ENCODE measurements at places on chromosomes 3 and 15.

- DNase-seq: no peak
These were observed 9.8 kb downstream of the FXR1 start for GRCh38 chr3:180922242-180922641.

- no peak for DNase-seq
These were observed 1.3 kb downstream of the CILP start for GRCh38 chr15:65209701-65210643.

- no peak for DNase-seq
These were observed 12.9 kb downstream of the VPS18 start for GRCh38 chr15:40906991-40907802.

DNA sequence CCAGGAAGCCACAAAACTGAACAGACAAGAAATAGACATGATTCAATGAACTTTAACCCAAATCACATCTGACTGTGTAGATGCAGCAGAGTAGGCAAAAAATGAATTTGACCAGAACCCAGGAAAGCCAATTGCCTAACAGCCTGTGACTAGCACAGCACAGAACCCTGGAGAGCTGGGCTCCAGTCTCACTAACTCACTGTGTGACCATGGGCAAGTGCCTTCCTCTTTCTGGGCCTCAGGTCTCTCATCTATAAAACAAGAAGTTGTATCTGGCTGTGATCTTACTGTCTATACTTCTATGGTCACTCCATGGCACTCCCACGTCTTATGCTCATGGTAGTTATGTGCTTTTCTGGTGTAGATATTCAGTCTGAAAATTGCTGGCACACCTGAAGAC is 48.1 kb upstream of the USP3 start:
- DNase-seq: no peak

- no peak for DNase-seq
These were observed 11.2 kb downstream of the ISLR2 start for GRCh38 chr15:74141591-74141990.

- no peak for DNase-seq
These were observed 105.0 kb upstream of the HACD2 start for GRCh38 chr3:123689831-123690230.

GRCh38 chr15:99103279-99103678 is 1.6 kb upstream of the SYNM start:
- DNase-seq: no peak

GRCh38 chr3:94307588-94307987 is 244.7 kb downstream of the NSUN3 start:
- no peak for DNase-seq

GRCh38 chr3:37024820-37025405 is 31.6 kb downstream of the MLH1 start:
- no peak for DNase-seq

GRCh38 chr3:171157286-171157685 is 130.8 kb upstream of the SLC2A2 start:
- no peak for DNase-seq

DNA sequence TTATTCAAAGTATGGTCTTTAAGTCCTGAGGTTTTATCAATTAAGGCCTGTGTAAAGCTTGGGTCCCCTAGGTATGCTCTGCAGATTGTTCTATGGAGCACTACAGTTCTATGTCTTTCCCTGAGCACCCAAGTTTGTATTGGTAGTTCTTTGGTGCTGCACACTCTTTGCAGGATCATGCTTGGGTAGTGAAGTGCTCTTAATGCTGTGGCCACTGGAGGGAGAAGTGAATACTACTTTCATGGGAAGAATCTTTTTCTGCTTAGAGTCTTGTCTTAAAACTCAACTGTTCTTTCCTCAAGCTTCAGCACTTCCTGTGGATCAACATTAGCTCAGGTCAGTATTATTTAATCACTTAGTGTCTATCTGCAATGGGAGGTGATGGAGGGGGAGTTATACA is 93.6 kb upstream of the CFAP20DC start:
- no peak for DNase-seq

- DNase-seq: no peak
These were observed 21.9 kb downstream of the ABTB1 start for GRCh38 chr3:127694467-127695215.

DNA sequence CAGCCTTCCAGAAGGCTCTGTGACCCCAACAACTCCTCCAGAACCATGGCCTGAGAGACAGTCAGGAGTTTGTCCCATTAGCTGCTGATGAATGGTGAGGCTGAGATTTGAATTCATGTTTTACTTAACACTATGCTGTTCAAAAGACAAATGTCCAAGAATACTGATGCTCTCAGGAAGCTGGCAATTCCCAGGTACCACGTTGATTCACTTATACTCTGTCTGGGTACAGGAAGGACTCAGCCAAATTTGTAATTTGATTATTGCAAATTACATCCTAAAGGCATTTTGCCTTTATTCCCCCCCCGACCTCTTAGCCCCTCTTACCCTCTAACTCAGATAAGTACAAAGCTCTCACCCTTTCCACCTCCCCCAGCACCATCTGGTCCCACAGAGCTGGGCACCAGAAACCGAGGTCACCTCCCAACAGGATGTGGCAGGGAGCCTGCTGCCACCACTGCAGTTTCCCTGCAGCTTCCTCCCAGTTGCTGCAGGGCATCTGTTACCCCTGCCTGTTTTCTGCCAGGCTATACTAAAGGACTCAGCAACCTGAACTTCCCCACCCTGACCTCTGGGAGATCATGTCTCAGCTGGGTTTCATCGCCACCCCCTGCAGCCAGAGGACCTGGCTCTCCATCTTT is 33.6 kb downstream of the EAF1 start:
- no peak for DNase-seq

- DNase-seq: no peak
These were observed 195.9 kb downstream of the EPHB1 start for GRCh38 chr3:134991003-134991402.

DNA sequence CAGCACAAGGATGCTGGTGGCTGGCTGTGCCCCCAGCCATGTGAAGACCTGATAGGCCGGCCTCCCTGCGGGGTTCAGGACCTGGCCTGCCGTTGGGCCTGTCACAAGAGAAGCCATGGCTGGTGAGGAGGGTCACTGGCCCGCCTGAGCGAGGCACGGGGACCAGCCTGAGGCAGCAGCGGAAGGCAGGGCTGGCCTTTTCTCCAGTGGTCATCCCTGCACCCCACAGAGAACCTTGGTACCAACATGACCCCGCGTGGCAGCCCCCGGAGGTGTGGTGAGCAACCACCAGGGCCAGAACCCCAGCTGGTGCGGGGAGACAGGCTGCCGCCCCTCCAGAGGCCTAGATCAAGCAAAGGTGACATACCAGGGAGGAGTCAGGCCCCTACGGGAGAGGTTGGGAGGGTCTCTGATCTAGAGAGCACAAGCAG is 134.1 kb upstream of the MEF2A start:
- DNase-seq: no peak

- no peak for DNase-seq
These were observed 32.5 kb upstream of the CHRNB4 start for GRCh38 chr15:78673476-78673875.

DNA sequence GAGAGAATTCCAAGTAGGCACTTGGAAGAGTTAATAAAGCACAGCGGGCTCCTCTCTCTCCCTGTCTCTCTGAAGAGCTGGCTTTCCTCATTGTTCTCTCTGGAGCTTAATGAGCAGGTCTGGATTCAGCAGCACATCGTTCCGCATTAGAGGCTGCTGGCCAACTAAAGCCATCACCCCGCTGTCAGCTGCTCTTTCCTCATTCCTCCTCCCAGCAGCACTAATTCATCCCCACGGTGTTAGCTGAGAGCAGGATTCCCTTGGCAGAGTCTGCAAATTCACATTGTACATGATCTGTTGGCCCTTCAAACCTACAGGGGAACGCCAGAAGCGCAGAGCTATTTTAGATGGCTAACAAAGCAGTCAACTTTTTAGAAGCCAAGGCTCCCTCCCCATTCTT is 44.2 kb downstream of the SGO1 start:
- DNase-seq: no peak

- DNase-seq: peak; percentile 40
These were observed at the start of gene NME9 for GRCh38 chr3:138329127-138329983. TSS of gene NME9 (minus strand) at chr3:138329851. CDS start at chr3:138329335, 516 bp downstream.

GRCh38 chr3:24843955-24844354 is 349.3 kb upstream of the THRB start:
- no peak for DNase-seq

- no peak for DNase-seq
These were observed 136.3 kb downstream of the TMCO5A start for GRCh38 chr15:38070778-38071177.

- DNase-seq: no peak
These were observed 59.5 kb upstream of the PLXNA1 start for GRCh38 chr3:126923423-126923822.

- DNase-seq: no peak
These were observed 43.8 kb downstream of the ALDH1L1 start for GRCh38 chr3:126136428-126137220.

- no peak for DNase-seq
These were observed 25.2 kb downstream of the LRRK1 start for GRCh38 chr15:100944244-100944895.

GRCh38 chr15:75197062-75197630 is 4.5 kb upstream of the C15orf39 start:
- DNase-seq: no peak

DNA sequence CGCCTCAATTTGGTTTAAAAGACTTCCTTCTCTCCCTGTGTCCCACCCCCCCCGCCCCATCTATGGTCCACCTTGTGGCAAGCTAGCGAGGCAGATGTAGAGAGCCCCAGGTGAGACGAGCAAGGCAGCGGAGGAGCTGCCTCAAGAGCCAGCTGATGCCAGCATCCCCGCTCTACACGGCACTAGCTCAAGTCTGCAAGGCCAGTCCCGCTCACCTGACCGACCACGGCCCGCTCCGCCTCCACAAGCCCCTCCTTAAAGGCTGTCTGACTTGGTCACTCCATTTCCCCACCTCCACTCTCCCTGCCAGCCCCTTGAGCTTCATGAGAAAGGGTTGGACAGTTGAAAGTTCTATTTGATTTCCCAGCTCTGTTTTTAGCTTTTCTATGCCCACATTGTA is 56.2 kb upstream of the IGF1R start:
- no peak for DNase-seq

- no peak for DNase-seq
These were observed 23.0 kb downstream of the TPM1 start for GRCh38 chr15:63065262-63066221.

- no peak for DNase-seq
These were observed 232.6 kb downstream of the GAP43 start for GRCh38 chr3:115855911-115856310.

DNA sequence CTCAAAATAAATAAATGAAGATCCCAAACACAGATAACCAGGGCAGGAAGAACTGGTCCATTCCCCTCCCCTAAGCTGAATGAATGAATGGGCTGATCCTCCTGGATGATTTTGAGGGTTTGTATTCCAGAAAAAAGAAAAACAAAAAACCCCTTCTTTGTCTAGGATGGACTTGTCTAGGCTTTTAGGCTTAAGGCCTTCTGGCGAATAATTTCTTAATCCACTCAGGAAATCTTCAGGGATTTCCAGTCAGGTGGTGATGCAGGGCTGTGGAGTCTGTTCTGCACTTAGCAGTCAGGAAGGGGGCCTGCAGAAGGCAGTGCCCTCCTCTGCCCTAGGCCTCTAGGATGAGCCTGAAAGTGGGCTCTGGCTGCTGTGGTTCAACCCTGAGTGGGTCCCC is 52.1 kb downstream of the BDH1 start:
- no peak for DNase-seq

- no peak for DNase-seq
These were observed 70.5 kb downstream of the KLHL25 start for GRCh38 chr15:85723960-85724945.

- no peak for DNase-seq
These were observed 149.6 kb downstream of the CHDH start for GRCh38 chr3:53696401-53697172.

DNA sequence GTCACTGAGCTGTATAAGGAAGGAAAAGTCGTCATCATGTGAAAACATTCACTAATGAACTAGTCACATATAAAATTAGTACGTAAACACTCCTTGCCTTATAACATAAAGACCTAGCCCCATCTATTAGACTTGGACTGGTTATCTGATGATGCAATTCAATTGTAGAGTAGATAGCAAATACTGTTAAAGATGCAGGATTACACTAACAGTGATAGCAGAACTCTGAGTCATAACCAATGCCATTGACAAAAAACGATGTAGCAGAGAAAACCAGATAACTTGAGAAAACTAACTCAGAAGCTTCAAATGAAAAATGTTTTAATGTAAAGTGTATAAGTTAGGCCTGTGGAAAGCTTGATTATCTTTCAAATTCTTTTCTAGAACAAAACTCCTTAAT is 132.2 kb downstream of the WDR72 start:
- no peak for DNase-seq

- DNase-seq: no peak
These were observed 234.8 kb downstream of the XXYLT1 start for GRCh38 chr3:195036203-195036505.

GRCh38 chr3:16337856-16338540 is 73.0 kb downstream of the OXNAD1 start:
- DNase-seq: peak; percentile 18

All from CMK (cell line).